GM12864 (cell line): ENCODE measurements at places on chromosomes 2 and 18.

DNA sequence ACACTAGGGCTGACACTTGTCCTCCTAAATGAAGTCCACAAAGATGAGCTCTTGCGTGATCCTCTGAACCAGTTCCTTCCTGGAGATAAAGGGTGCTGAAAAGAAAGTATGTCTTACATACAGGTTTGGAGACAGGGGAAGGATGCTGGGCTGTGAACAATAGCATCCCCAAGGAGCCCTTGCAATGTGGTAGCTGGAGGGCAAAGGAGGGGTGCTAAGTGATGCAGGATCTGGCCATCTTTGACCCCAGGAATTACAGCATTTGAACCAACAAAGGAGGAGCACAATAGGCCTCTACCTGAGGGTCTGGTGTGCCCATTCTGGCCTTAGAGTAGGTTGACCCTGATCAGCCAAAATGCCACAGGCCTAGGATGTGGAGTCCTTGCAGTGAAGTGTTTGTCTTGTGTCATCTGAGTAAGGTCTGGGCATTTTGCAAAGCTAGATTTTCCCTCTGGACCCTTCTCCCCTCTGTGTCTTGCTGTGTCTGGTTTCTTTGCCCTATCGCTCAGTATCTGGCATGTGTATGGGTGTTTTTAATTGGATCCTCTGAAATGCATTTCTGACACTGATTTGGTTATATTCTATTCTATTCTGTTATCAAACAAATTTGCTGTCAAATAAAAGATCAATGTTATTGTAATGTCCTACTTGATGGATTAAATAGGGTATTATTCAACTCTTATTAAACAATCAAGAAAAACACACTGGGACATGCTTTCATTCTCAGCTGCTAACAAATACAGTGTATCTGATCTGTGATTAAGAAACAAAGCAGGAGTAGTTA, 364.8 kb upstream of the MEIS1 start:
- DNase-seq, result no peak

GRCh38 chr2:232353660-232354059, 24.9 kb upstream of the ALPP start:
- DNase-seq, result no peak

DNA sequence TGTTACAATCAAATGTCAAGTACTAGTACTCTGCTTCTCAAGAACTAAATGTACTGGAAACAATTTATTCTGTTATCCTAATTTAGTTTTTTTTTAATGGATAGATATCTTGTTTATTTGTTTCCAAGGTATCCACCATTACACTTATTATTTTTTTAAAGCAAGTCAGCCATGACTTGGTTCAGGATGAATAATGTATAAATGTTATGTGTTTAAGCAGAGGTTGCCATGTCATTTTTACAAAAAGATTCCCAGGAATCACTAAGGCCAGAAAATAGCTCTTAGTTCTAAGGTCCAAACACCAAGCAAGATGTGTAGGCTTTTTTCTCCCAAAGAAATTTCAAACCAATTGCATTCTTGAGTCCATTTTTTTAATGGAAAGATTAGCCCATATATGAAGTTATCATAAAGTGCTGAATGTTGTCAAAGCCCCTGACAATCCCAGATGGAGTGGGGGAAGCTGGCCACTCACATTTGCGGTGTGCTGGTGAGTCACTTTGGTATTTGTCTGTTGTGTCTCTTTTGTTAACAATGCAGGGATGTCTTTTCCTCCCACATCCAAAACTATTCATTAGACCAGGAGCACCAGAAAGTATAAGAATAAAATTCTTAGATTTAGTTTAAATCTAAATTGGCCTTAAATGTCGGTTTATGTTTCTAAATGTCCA, 158.9 kb downstream of the COL6A3 start:
- DNase-seq, result no peak

- DNase-seq, result no peak
These were observed 119.0 kb downstream of the SMAD7 start for GRCh38 chr18:48831802-48832201.

- DNase-seq, result no peak
These were observed 126.2 kb upstream of the VRK2 start for GRCh38 chr2:57920342-57920939.

DNA sequence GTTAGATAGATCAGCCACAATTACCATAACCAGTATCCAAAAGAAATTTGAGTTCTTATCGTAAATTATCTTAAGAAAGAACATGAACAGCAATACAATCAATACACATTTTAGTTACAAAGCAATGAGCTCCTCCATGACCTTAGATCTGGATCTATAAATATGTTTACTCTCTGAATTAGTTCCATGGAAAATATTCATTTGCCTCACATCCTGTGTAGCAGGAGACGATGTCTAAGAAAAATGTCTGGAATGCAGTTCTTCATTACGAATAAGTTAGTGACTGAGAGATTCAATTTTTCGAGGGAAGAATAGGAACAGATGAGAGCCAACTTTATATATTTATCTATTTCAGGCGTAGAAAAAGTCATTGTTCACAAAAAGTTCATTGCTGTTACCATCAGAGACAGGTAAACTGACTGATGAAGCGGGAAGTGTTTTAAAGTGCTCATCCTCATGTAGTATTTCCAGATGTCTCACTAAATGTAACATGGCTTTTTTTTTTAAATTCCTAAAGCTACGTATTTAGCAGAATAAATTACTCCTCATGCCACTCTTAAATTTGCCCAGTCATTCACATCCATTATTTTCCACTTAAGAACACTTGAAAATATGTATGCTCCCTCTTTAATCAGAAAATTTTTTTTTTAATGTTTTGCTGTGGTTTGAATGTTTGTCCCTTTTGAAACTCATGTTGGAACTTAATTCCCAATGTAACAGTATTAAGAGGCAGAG, 106.5 kb upstream of the SCN1A start:
- no peak for DNase-seq

DNA sequence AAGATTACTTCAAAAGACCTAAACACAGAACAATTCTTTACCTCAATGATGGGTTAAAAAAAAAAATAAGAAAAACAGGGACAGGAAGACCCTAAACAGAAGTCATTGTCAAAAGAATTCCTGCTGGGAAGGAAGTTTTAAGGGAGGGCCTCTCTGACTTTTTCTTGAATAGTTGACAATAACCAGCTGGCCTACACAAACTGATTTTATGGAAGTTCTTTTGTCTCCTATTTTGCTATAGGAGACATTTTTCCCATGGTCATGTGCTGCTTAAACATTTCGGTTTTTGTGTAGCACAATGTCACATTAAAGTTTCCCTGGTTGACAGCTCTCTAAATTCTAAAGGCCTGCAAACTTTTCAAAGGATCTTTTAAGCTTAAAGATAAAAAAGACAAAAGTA, 55.3 kb downstream of the RFTN2 start:
- DNase-seq, result no peak

DNA sequence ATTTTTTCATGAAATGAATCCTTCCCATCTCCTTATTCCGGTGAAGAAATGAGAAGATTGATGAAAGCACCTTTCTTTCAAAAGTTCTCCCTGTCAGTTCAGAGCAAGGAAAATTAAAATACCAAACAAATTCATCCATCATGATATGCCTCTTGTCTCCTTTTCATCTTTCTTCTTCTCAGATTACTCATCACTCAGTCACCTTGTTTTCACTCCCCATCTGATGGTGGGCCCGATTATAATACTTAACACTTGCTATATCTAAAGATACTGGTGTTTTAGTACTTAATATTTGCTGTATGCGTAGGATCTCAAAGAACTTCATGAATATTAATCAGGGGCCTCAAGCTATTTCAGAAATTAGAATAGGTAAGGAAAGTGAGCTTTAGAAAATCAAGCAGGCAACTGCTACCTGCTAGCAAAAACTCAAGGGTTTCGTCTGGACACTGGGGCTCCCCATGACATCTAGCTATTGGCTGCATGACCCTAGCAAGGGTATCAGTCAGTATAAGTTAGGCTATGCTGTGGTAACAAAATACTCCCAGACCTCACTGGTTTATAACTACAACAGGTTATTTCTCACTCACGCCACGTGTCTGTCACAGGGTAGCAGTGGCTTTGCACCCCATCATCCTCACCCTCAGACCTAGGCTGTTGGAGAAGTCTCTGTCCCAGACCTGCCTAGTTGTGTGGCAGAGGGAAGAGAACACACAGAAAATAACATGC, 39.0 kb upstream of the RNF152 start:
- no peak for DNase-seq

- no peak for DNase-seq
These were observed 2.0 kb downstream of the KCTD1 start for GRCh38 chr18:26546170-26546874.

DNA sequence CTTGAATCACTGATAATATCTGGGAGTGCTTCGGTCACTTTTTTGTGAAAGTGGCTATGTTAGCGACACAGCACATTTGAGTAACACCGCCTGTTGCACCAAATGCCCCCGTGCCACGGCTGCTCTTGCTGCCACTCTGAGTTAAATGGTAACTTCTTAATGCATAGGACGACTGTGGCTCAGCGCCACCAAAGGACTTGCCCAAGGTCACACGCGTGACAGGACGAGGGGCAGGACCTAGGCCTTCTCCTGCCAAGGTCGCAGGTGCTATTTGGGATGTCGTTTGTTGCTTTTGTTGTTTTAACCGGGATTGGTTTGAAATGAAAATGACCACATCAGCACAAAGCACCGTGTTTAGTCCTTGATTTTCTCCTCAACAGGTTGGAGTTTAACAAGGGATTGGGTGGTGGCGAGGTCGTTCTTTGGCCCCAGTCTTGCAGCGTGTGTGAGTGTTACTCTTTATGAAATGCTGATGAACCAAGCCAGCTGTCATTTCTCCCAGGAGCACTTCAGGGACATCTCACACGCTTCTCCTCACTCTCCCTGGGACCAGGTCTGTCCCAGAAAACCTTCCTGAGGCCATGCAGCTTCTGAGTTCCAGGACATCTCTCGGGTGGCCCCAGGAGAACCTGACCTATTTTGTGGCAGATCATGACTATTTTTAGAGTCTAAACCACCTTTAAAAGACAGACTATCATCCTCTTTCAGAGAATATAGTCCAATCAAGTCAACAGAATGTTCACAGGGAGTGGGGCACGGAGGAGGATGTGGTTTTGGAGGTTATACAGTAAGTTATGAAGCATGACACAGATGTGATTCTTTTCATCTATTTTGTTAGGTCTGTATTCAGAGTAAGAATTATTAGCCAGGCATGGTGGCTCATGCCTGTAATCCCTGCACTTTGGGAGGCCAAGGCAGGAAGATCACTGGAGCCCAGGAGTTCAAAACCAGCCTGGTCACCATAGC, 49.9 kb downstream of the MTCL1 start:
- no peak for DNase-seq

DNA sequence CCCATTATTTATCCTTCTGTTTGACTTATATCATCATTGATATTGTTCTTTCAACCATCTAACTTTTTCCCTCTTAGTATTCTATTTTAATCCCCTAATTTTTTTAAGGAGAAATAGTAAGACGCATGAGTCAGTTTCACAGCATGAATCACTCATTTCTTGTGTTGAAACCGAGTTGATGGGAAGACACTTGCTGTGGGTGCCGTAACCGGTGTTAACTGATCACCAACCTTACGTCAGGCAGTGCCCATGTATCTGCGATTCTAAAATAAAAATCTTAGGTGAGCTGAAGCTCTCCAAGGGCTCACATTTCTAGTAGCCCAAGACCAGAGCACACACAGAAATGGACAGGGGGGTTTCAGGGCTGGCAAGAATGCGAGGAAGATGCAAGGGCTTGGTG, 348.1 kb downstream of the GALR1 start:
- DNase-seq, result no peak

- DNase-seq, result no peak
These were observed 335.7 kb upstream of the UBE2E3 start for GRCh38 chr2:180644709-180645108.

- DNase-seq, result no peak
These were observed 92.4 kb upstream of the ZFP36L2 start for GRCh38 chr2:43318791-43319190.

GRCh38 chr2:194566907-194567660, 1089.9 kb upstream of the SLC39A10 start:
- no peak for DNase-seq

DNA sequence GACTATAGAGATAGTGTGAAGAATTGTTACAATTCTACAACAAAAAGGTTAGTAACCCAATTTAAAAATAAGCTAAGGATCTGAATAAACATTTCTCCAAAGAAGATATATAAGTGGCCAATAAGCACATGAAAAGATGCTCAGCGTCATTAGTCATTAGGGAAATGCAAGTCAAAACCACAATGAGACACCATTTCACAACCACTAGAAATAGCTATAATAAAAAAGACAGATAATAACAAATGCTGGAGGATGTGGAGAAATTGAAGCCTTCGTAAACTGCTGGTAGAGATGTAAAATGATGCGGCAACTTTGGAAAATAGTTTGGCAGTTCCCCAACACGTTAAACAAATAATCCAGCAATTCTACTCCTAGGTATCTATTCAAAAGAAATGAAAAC, 366.5 kb upstream of the POU3F3 start:
- no peak for DNase-seq

DNA sequence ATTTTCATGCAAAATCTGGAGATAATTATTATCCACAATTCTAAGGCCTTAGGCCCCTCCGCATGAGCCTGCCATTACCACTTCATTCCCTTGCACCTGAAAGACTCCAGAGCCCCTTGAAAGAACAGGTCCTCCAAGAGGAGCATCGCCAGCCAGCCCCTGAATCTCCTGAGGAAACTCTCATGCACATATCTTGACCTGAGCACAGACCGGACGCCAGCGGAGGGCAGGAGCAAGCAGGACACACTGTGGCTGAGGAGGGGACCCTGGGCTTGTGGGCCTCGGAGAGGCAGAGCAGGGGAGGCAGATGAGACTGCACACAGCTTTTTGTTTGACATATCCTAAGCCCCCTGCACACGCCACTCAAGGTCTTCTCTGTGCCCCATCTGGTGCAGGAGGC, 13.6 kb upstream of the ADNP2 start:
- no peak for DNase-seq

- no peak for DNase-seq
These were observed 36.2 kb downstream of the ANKRD44 start for GRCh38 chr2:197274349-197274748.

DNA sequence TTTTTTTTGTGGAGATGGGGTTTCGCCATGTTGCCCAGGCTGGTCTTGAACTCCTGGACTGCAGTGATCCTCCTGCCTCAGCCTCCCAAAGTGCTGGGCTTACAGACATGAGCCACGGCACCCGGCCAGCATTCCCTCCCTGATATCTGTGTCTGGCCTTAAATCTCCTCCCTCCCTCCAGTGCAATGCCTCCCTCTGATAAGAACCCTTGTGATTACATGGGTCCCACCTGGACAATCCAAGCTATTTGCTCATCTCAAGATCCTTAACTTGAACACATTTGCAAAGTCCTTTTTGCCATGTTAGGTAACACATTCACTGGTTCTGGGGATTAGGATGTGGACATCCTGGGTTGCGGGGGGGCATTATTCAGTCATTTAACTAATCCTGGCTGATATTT, 40.5 kb upstream of the CREB1 start:
- no peak for DNase-seq
